ENCODE measurements at places on chromosomes 12 and 14.

DNA sequence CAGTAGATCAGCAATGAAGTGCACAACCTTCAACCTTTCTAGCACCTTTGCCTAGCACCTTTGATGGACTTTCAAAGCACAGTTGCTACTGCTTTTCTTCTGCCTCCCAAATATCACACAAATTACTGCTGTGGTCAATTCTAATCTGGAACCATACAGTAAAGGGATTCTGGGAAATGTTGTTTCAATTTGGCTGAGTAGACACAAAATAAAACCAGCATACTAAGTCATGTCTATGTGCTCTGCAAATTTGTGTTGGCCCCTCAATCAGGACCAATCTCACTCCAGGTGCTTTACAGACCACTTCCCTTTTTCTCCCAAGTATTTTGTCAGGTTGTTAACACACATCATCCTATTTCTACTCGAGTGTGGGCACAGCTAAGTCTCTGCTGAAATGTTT lies 38.3 kb upstream of the ADAMTS20 start:
- no peak for DNase-seq

- DNase-seq: peak; percentile 21
These were observed 16.6 kb upstream of the PLEK2 start for GRCh38 chr14:67428501-67429031.

DNA sequence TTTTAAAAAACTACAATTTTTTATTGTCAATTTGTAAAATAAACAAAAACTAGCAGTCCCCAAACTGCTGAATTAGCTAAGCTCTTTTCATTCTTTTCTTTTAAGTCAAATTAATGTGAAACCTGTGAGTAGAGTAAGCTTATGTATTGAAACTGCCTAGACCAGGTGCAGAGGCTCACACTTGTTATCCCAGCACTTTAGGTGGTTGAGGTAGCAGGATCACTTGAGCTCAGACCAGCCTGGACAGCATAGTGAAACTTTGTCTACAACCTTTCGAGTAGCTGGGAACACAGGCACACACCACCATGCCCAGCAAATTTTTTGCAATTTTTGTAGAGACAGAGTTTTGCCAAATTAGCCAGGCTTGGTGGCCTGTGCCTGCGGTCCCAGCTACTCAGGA lies 26.4 kb downstream of the SCFD1 start:
- no peak for DNase-seq

- DNase-seq: no peak
These were observed 151.3 kb upstream of the DCN start for GRCh38 chr12:91333966-91334365.

All from renal cortical epithelial cell (primary cell).